ENCODE measurements at places on chromosomes 4 and X.

- DNase-seq: no peak
Observed at GRCh38 chrX:20531667-20532066, 265.0 kb upstream of the RPS6KA3 start.

DNA sequence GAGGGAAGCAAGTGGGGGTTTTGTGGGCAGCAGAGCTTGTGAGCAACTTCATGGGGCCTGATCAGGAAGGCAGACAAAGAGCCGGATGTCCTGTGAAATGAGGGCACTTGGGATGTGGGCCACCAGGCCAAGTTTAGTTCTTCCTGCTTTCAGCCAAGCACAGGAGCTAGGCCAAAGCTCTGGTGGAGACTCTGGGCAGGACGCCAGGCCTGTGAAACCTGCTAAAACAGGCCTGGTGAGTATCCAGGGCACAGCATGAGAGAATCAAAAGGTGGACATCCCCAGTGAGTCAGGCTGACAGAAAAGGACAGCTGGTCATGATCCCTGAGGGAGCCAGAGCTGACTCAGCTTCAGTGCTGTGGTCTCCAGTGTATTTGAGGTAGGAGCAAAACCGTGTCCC, 95.7 kb downstream of the NPNT start:
- DNase-seq: no peak

- no peak for DNase-seq
Observed at GRCh38 chr4:84503495-84504437, 4.7 kb upstream of the NKX6-1 start.

- no peak for DNase-seq
Observed at GRCh38 chr4:22707390-22707789, 14.7 kb downstream of the GBA3 start.

- DNase-seq: peak; percentile 29
Observed at GRCh38 chr4:121307445-121308327, 73.1 kb downstream of the QRFPR start.

DNA sequence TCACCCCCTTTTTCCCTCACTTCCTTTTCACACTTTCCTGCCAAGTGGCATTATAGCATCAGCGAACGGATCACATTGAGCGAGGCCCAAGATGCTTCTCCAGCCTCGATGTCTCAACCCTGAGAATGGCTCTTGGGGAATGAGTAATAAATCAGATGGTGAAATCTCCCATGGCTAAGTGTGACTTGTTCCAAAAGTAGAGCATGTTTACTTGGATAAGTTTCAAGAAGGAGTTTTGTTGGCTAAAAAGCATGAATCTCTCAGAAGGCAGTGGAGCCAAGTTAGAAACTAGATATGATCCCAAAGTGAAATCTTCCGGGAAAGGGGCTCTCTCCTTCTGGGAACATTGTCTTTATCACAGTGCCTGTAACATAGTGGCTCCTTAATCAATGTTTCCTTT, 316.3 kb downstream of the CAMK2D start:
- DNase-seq: no peak

DNA sequence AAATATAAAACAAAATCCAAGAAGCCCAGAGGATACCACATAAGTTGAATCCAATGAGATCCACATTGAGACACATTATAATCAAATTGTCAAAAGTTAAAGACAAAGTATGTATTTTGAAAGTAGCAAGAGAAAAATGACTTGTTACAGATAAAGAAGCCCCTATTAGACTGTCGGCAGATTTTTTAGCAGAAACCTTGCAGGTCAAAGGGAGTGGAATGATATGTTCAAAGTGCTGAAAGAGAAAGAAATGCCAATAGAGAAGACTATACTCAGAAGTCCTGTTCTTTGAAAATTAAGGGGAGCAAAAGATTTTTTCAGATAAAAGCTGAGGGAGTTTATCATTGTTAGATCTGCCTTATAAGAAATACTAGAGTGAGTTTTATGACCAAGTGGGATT, 148.9 kb upstream of the EPHA5 start:
- no peak for DNase-seq

DNA sequence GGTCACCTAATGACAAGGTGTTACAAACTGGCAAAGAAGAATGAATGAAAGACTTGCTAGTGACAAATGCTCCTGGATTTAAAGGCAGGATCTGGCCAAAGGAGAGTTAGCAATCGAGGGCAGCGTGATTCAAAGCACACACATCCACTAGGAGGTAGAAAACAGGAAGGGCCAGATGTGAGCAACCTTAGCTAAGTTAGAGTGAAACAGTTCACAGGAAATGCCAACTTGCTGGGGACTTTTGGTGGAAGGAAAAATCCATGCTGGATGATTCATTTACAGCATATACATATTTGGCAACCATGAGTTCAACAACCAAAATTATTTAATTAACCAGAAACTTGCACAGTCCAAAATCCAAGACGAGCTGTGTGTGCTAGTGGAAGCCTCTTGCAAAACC, 276.9 kb downstream of the PTTG2 start:
- no peak for DNase-seq

GRCh38 chr4:37667197-37668100, 18.7 kb downstream of the RELL1 start:
- DNase-seq: no peak

DNA sequence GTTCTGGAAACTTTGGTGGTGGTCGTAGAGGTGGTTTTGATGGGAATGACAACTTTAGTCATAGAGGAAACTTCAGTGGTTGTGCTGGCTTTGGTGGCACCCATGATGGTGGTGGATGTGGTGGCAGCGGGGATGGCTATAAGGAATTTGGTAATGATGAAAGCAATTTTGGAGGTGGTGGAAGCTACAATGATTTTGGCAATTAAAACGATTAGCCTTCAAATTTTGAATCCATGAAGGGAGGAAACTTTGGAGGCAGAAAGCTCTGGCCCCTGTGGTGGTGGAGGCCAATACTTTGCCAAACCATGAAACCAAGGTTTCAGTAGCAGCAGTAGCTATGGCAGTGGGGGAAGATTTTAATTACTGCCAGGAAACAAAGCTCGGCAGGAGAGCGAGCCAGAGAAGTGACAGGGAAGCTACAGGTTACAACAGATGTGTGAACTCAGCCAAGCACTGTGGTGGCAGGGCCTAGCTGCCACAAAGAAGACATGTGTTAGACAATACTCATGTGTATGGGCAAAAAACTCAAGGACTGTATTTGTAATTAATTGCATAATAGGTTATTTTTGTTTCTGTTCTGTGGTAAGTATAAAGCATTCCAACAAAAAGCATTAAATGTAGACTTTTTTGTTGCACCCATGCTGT, 23.2 kb upstream of the SOD3 start:
- no peak for DNase-seq

DNA sequence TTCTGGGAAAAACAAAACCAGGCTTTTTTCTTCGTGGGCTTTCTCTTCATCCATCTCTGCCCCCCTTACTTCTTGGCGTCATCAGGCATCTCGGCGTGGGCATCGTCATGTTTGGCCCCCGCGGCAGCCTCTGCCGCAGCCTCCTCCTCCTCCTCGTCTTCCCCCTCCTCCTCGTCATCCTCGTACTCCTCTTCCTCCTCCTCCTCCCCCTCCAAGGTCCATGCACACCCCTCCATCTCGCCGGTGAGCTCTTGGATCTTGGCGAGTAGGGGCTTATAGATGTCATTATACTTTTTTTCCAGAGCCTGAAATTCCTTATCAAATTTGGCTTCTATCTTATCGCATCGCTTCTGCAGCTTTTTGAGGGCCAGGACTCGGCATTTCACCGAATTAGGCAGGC, 488 bp downstream of the NAP1L5 start:
- DNase-seq: peak; percentile 52

- DNase-seq: no peak
Observed at GRCh38 chr4:17276776-17277175, 235.1 kb downstream of the QDPR start.

GRCh38 chr4:146522869-146523205, 1.1 kb upstream of the SLC10A7 start:
- no peak for DNase-seq

GRCh38 chr4:159232465-159233106, 129.7 kb downstream of the RAPGEF2 start:
- DNase-seq: peak; percentile 33

GRCh38 chr4:17712166-17712565, 69.3 kb downstream of the FAM184B start:
- DNase-seq: no peak

DNA sequence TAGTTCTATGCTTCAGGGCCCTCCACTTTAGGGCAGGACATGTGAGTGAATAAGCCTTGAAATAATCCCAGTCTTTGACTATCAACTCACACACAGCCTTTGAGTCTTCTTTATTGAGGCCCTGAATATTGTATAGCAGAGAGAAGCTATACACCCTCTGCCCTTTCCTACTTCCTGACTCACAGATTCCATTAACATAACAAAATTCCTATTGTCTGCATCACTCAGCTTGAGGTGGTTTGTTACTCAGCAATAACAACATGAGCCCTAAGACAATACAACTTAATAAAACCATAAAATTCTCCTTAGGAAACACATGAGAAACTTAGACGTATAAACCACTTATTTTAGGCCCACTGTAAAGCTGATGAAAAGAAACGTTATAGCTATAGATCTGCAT, 680.3 kb upstream of the DIAPH2 start:
- DNase-seq: no peak

GRCh38 chrX:121832446-121832845, 785.0 kb downstream of the GLUD2 start:
- DNase-seq: no peak

GRCh38 chrX:36528661-36529060, 479.5 kb upstream of the FAM47C start:
- DNase-seq: no peak

DNA sequence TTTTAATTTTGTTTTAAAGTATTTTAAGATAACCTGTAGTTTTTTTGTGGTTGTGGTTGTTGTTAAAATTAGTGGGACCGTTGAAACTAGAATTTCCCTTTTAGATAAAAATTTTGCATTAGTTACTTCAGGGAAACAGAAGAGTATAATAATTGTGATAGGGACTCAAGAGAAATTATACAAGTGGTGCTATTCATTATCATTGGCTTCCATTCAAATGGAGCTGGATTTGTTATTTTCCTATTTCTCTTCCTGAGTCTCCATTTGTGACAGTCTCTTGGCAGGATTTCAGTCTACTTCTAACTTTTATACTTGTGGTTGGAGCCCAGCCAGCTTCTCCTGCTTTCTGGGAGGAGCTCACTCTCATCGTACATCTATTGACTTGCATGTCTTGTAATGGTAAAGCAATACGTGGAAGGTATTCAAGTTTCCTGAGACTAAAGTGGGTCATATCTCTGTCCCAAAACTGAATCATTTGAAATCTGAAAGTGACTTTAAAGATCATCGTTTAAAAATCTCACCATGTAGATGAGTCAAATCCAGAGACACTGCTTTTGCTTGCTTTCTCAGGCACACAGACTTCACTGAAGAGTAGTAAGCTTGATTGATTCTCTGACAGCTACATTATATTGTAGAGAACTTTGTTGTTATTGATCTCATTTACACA, 155.8 kb downstream of the RPA4 start:
- DNase-seq: peak; percentile 75

GRCh38 chr4:151296227-151296626, 19.3 kb downstream of the PRSS48 start:
- DNase-seq: no peak

GRCh38 chrX:55524487-55524886, 34.8 kb upstream of the USP51 start:
- DNase-seq: no peak

GRCh38 chr4:137950286-137950685, 291.9 kb downstream of the SLC7A11 start:
- no peak for DNase-seq

GRCh38 chr4:10164877-10165283, 48.3 kb upstream of the WDR1 start:
- DNase-seq: no peak
